Motor neuron (in vitro differentiated cells): ENCODE measurements at places on chromosomes 12 and 14. TPM values are rescaled to one million over a fixed set of nuclear protein-coding genes. Genes with fewer than 3 reads are reported as not detected.

Gene MMP19
- 3.2 and 3.8 TPM in 2 replicates for total RNA-seq

Gene ISM2
- total RNA-seq, result 18.7 and 19.0 TPM in 2 replicates

Gene PEBP1
- total RNA-seq, result 181 and 186 TPM in 2 replicates

Gene EFS
- 3.6 TPM in 2 replicates for total RNA-seq

Gene IAPP
- total RNA-seq, result 0.49 and 0.69 TPM in 2 replicates

Gene GPRC5D
- total RNA-seq, result 1.1 and 1.3 TPM in 2 replicates

Gene SLC25A47
- 0.35 TPM in 1 of 2 replicates, not detected in the other for total RNA-seq

Gene ARHGEF25
- 16.9 and 21.0 TPM in 2 replicates for total RNA-seq

Gene CEBPE
- 1.6 and 2.2 TPM in 2 replicates for total RNA-seq

Gene RIMBP2
- 0.09 and 3.0 TPM in 2 replicates for total RNA-seq

Gene TBX5
- 0.23 and 0.56 TPM in 2 replicates for total RNA-seq

Gene RD3L
- 0.21 and 0.52 TPM in 2 replicates for total RNA-seq

Gene TXNDC16
- 1.8 and 2.3 TPM in 2 replicates for total RNA-seq

Gene CAPZA3
- not detected in 2 replicates for total RNA-seq

Gene MYF6
- 0.18 TPM in 1 of 2 replicates, not detected in the other for total RNA-seq

Gene GALC
- 14.1 and 14.7 TPM in 2 replicates for total RNA-seq

Gene KLRG1
- total RNA-seq, result 3.7 and 5.2 TPM in 2 replicates

Gene SIX4
- 3.4 and 3.8 TPM in 2 replicates for total RNA-seq

Gene BCL11B
- total RNA-seq, result 0.05 TPM in 2 replicates

Gene SLC4A8
- 14.3 and 18.3 TPM in 2 replicates for total RNA-seq

Gene FGF23
- 0.05 and 0.25 TPM in 2 replicates for total RNA-seq
